ENCODE measurements at places on chromosomes 11 and 22.

- DNase-seq = no peak
Measured at GRCh38 chr11:114775875-114776621, 97.7 kb downstream of the NXPE2 start.

DNA sequence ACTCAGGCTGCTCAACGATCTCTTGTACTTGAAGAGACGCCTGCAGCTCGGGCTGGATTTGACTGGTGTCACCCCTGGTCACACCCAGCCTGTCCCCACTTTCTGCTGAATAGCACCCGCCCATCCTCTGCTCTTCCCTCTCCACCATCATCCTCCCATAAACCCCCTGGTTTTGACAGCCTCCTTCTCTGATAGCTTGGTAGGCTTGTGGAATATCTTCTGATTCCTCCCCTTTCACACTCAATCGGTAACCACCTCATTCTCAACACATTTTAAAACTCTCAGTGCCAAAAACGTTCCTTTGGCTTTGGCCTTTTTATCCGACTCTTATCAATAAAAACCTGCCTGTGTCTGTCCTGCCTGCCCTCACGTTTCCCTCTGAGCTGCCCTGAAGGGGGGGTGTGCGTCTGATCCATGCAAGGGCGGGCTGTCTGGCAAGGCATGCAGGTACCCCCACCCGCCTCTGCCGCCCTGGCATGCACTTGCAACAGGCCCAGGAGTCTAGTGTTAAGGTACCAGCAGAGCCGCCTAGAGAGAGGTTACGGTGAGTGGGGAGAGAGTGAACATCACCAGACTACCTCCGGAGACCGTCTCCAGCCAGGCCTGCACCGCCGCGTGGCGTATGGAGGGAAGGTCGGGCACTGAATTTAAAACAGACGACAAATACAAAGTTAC, 51.7 kb upstream of the BID start:
- DNase-seq = no peak

DNA sequence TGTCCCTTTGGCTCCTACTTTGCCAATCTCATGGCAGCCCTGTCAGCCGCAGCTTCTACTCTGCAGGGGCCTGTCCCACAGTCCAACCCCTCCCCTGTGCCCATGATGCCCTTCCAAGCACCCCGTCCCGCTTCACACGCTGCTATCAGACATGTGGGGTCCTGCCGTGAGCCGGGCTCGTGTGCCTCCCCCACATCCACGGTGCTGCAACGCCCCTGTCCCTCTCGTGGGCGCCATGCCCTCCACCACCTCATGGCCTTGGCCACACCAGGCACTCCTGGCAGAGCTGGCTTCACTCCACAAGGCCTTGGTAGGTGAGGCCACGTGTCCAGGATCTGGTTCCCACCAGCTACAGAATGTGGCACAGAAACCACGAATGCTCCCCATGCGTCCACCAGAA, 23.0 kb downstream of the CHID1 start:
- no peak for DNase-seq

GRCh38 chr22:36776722-36777121, 803 bp upstream of the IFT27 start:
- no peak for DNase-seq

- DNase-seq = no peak
Measured at GRCh38 chr11:1507381-1508140, 21.0 kb upstream of the MOB2 start.

DNA sequence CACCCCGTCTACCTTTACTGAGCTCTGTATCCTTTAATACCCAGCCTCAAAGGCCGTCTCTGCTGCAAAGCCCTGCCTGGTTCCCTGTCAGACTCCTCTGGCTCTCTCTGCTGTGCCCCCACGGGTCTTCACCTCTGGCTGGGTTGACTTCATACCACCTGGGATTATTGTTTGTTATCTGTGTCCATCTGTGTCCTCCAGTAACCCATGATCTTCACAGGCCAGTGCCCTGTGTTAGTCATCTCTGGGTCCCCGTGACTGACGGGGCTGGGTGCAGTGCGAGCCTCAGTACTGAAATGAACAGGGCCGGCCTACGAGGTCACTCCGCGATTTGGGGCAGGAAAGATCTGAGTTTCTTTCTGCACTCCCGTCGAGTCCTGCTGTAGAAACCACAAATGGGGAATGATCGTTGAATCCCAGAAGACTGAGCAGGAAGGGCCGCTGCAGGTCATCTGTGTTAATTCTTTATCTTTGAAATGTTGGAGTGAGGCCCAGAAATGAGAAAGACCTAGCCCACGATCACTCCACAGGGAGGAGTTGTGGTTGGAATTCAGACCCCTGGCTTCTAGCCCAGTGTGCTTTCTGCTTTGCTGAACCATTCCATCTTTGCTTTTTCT, 12.3 kb upstream of the TUB start:
- DNase-seq = no peak

- DNase-seq = no peak
Measured at GRCh38 chr11:92024788-92025187, 199.8 kb upstream of the FAT3 start.

GRCh38 chr11:79541466-79541865, 100.6 kb upstream of the TENM4 start:
- DNase-seq = no peak

DNA sequence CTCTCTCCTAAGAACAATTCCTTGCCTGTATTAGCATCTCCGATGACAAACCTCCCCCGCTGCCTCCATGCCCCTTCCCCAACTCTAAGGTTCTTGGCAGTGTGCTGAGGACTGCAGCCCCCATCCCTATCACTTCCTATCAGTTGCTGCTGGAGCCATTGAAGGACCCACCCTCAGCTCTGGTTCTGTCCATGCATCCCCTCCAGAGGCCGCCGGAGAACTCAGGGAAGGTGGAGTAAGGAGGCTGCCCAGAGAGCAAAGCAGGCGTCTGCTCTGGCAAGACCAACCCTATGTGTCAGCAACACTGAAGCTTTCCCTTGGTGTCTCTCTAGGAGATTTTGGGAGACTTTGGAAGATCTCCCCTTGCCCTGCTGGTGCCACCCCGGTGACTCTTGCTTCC, 1139.5 kb downstream of the TBC1D22A start:
- DNase-seq = no peak

- no peak for DNase-seq
Measured at GRCh38 chr11:3969613-3970012, 114.1 kb downstream of the STIM1 start.

GRCh38 chr11:61881397-61881796, 9.9 kb downstream of the FADS3 start:
- DNase-seq = no peak

GRCh38 chr11:15189641-15190365, 75.1 kb downstream of the INSC start:
- DNase-seq = no peak

DNA sequence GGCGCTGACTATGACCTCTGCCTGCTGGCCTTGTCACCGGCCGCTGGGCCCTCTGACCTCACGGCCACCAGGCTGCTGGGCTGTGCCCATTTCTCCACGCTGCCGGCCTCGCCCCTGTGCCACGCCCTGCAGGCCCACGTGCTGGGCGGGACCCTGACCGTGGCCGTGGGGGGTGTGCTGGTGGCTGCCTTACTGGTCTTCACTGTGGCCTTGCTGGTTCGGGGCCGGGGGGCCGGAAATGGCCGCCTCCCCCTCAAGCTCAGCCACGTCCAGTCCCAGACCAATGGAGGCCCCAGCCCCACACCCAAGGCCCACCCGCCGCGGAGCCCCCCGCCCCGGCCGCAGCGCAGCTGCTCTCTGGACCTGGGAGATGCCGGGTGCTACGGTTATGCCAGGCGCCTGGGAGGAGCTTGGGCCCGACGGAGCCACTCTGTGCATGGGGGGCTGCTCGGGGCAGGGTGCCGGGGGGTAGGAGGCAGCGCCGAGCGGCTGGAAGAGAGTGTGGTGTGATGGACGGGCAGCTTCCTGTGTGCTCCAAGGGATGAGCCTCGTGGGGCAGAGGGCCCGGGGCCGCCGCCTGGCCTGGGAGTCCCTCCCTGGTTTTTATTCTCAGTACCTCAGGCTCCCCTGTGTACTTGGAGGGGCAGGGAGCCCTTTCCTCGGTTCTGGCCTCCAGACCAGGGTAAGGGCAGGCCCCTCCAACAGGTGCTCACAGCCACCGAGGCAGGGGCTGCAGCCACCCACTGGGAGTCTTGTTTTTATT, 3.0 kb downstream of the LRFN4 start:
- DNase-seq = no peak

DNA sequence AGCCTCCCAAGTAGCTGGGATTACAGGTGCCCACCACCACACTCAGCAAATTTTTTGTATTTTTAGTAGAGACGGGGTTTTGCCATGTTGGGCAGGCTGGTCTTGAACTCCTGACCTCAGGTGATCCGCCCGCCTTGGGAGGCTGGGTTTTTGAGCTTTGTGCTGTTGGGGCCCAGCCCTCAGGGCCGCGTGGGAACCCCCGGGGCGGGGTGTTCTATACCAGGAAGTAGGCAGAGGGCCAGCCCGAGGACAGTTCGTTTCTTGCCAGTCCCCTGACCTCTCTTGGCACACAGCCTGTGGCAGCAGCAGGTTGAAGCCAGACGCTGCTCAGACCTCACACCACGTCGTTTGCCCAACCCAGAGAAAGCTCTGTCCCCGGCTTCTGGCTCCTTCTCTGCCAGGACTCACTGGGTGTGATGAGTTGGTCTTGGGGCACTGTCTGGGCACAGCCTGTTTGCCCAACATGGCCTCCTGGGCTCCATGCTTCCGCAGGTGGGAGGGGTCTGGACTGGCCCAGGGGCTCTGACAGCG, 24.9 kb upstream of the CHKA start:
- no peak for DNase-seq

- DNase-seq = no peak
Measured at GRCh38 chr22:29044657-29045176, 16.9 kb downstream of the C22orf31 start.

DNA sequence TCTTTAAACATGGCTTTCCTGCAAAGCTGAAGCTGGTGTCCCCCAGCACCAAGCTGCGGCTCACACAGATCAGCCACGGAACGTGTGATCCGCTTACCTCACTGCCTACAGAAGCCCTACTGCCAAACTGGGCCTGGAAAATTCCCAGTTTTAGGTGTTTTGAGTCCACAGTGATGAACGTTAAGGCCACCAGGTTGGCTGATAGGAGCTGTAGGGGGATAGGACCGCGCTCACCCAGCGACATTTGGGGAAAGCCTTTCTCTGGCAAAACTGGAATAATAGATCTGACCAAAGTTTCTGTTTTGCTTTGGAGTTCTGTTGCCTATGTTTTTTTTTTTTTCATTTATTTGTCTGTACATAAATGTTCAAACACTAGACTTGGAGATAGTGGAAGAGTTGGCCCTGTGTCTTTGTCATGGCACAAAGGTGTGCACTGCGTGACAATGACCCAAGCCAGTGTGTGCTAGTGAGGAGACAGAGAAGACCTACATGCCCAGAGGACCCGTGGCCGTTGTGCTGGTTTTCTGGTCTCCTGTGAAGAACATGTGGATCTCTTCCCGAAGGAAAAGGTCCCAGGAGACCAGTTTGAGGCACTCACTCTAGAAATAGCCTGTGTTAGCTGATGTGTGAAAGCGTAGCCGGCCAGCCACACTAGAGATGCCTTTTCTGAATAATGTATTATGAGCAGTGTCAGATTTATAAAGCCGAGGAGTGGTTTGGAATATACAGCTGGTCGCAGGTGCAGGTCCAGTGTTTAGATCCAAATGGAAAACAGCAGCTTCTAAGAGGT, 15.0 kb downstream of the ASPHD2 start:
- DNase-seq = no peak

GRCh38 chr11:8987446-8987845, 16.4 kb downstream of the NRIP3 start:
- no peak for DNase-seq

All from NCI-H1436 (cell line).